Cerebellar nuclear complex (tissue), 1 donor: ENCODE measurements at places on chromosomes 7 and 10.

GRCh38 chr7:70599446-70600190 is 532.3 kb upstream of the GALNT17 start:
- no peak for DNase-seq

GRCh38 chr7:32108651-32109050 is 38.4 kb upstream of the PDE1C start:
- DNase-seq, result no peak

- no peak for DNase-seq
These were observed 474.6 kb upstream of the FZD8 start for GRCh38 chr10:36116731-36117130.

- no peak for DNase-seq
These were observed 96.9 kb downstream of the RTKN2 start for GRCh38 chr10:62171791-62172190.

GRCh38 chr7:3157566-3158287 is 114.1 kb upstream of the CARD11 start:
- DNase-seq, result no peak

DNA sequence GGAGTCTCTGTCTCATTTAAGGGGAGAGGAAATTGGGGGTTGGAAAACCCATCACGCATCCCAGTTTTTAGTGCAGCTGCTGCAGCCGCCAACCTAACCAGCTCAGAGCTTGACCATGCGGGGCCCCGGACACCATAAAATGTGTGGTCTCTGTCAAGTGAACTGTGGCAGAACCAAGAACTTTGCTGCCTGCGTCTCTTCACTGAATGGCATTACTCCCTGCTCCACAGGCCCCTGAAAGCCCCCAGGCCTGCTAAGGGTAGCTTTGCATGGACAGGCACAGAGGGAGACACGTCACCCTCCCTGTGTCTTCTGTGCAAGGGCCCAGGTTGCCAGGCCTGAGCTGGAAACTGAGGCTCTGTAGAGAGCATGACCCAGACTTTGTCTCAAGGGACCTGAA is 144.6 kb upstream of the GPR26 start:
- no peak for DNase-seq

- DNase-seq, result no peak
These were observed 173.2 kb upstream of the PRPS1L1 start for GRCh38 chr7:18200855-18201254.
